T-helper 17 cell (primary cell): ENCODE measurements at places on chromosomes 1 and 21. TPM values are rescaled to one million over a fixed set of nuclear protein-coding genes. Genes with fewer than 3 reads are reported as not detected.

ATF3 gene
- 53.0 TPM for total RNA-seq

- H3K36me3 ChIP-seq: peaks cover 2% of the 10 kb centered on the region
- H3K27ac ChIP-seq: peak overlapping the region; percentile 45
- no peak for DNase-seq
- no peaks in the 10 kb centered on the region for H3K27me3 ChIP-seq
Observed at GRCh38 chr1:45306319-45306718, 20.4 kb upstream of the HPDL start.

KIF17 gene
- total RNA-seq: not detected

DNA sequence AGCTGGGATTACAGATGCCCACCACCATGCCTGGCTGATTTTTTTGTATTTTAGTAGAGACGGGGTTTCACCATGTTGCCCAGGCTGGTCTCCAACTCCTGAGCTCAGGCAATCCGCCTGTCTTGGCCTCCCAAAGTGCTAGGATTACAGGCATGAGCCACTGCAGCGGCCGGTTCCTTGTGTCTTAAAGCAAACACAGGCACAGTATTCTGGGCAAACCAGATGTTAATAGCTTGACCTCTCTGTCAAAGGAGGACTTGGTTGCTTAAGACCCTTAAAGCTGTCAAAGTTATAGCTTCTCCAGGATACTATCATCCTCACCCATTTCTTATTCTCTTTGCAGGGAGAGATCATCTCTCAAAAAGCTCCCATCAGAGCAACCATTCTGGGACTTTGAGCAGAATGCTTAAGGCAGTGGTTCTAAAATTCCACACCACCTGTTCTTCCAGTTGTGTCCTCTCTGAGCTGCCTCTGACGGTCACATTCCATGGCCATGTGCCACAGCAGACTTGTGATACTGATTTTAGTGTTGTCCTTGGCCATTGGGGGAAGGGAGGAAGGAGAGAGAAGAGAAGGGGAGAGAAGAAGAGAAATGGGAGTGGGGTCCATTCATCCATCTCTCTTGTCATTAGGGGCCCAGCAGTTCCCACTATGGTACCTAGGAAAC is 81.8 kb downstream of the PBX1 start:
- no peak overlapping the region for H3K4me3 ChIP-seq
- no peak overlapping the region for H3K27ac ChIP-seq
- no peaks in the 10 kb centered on the region for H3K27me3 ChIP-seq
- no peaks in the 10 kb centered on the region for H3K36me3 ChIP-seq
- no peaks in the 10 kb centered on the region for H3K4me1 ChIP-seq

DNA sequence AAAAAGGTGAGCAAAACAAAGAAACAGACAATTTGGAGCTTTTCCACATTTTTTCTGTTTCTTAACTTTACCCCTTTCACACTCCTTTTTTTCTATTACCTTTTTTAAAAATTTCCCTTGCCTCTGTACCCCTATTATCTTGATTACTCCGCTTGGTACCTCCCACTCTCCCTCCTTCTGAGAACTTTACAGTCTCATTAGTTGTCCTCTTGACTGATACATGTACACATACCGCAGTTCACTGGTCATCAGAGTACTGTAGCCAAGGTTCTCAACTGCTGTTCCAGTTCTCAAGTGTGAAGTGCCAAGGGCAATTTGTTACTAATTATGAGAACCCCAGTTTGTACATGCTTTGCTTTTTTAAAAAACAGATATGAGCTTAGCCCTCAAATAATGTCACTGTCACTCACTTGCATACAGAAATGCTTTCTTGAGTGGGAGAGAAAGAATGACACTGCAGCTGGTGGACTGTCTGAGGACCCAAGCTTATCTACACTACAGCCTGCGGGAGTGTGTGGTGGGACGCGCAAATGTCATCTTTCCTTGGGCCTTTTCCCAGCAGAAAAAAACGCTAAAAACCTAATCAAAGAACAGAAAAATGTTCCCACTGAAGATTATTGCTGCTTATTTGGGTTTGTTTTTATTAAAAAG is 160.8 kb downstream of the DISP1 start:
- no peak for DNase-seq
- no peaks in the 10 kb centered on the region for H3K27me3 ChIP-seq
- H3K4me3 ChIP-seq: no peak overlapping the region
- peaks cover 4% of the 10 kb centered on the region for H3K4me1 ChIP-seq
- no peak overlapping the region for H3K27ac ChIP-seq

PERM1 gene
- not detected for total RNA-seq

DNA sequence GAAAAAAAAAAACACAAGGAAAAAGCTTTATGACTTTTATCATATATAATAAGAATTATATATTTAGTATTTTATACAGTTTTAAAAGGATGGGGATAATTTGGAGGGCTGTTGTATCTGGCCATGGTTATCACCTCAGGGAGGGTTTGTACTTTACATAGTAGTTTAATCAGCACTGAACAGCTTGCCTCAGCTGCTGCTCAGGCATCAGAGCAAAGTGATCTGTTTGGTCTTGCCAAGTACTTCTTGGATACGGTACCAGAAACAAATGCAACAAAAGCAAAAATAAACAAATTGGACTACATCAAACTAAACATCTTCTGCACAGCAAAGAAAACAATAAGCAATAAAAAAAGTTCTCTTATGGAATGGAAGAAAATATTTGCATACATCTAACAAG is 2.6 kb upstream of the SPTA1 start:
- no peaks in the 10 kb centered on the region for H3K4me1 ChIP-seq
- no peak for DNase-seq
- no peak overlapping the region for H3K27ac ChIP-seq
- H3K36me3 ChIP-seq: no peaks in the 10 kb centered on the region
